Vagina (tissue), 2 donors: ENCODE measurements at places on chromosomes 12 and 14. TPM values are rescaled to one million over a fixed set of nuclear protein-coding genes. Genes with fewer than 3 reads are reported as not detected.
A peak's percentile ranks its signal among the peaks of the same experiment; 100 is the strongest.

Gene CRACR2A
- 4.4 TPM for total RNA-seq

Gene CDH24
- 5.4 TPM for total RNA-seq

Gene NKX2-1
- not detected for total RNA-seq

Gene CD163
- total RNA-seq = 96.3 TPM

Gene HSP90AA1
- total RNA-seq = 277 TPM

Gene FAM161B
- total RNA-seq = 5.2 TPM

Gene DPY19L2
- total RNA-seq = 9.6 TPM

Gene PZP
- not detected for total RNA-seq

Gene DHRS2
- 0.25 TPM for total RNA-seq

Gene CLEC1A
- total RNA-seq = 2.2 TPM

Gene FAM90A1
- not detected for total RNA-seq

DNA sequence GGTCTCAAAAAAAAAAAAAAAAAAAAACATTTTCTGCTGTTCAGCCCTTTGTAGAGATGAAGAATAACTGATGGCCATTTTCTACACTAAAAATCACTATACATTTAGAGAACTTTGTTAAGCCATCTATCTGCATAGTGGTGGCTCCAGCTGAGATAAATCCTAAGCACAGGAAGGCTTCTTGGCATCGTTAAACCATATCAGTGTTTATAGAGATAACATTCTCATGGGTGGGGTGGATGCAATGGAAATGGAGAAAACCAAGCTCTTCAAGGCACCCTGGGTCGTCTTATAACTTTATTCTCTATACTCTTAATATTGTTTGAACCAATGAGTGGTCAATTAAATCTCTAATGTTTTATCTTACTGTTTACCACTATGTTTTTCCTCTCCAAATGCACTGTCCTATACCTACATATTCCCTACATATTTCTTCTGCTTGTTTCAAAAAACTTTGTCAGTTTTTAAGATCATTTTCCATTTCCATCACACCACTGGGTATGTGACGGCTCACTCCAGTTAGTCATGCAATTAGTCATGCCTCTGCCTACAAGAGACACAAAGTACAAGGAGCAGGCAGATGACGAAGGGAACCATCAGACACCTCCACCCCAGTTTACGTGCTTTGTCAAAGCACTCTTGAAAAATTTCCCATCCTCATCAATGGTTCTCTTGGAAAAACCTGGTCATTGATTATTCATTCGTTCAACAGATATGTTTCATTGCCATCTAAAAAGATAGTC is 119.3 kb upstream of the OVCH1 start:
- H3K4me3 ChIP-seq = no peak overlapping the region
- H3K27ac ChIP-seq = no peak overlapping the region
- DNase-seq = no peak
- no peaks in the 10 kb centered on the region for H3K36me3 ChIP-seq
- H3K4me1 ChIP-seq = peaks cover 10% of the 10 kb centered on the region

DNA sequence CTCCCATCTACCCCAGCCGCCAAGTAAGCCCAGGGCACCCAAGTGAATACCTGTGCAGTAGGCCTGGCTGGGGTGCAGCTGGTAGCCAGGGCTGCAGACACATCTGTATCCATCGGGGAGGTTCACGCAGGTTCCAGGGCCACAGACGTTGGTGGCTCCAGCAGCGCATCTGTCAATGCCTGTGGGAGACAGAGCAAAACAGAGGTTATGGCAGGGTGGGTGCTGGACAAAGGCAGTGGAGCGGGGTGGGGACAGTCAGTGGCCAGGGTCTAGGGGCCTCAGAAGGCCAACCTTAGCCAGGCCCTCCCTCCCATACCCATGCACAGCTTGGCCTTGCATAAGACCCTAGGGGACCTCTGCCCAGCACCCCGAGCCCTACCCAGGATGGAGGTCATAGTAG is 29.2 kb downstream of the ISCA2 start:
- H3K27ac ChIP-seq = no peak overlapping the region
- DNase-seq = no peak
- no peaks in the 10 kb centered on the region for H3K36me3 ChIP-seq
- H3K4me1 ChIP-seq = no peaks in the 10 kb centered on the region

- H3K4me1 ChIP-seq = peaks cover 39% of the 10 kb centered on the region
- peaks cover 31% of the 10 kb centered on the region for H3K36me3 ChIP-seq
- no peak for DNase-seq
- no peaks in the 10 kb centered on the region for H3K27me3 ChIP-seq
- peak overlapping the region; percentile 59 for H3K27ac ChIP-seq
- H3K4me3 ChIP-seq = peak overlapping the region; percentile 90
Measured at GRCh38 chr14:77707355-77707723, 484 bp downstream of the ALKBH1 start.

DNA sequence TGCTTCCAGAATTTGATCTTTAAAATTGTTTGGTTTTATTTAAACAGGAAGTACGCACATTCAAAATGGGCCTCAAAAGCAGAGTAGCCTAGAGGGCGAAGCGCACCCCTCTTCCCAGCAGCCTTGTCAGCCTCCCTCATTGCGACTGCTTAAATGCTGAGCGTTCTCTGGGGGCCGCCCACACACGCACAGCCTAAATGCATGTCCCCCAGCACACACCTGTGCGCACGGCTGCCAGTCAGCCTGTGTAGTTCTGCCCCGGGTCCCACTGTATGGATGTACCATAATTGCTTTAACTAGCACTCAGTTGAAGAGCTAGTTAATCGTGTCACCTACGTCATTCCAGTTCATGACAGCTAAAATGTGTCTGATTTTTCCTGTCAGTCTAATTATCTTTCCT is 79.3 kb downstream of the TESC start:
- no peak overlapping the region for H3K4me3 ChIP-seq
- H3K36me3 ChIP-seq = no peaks in the 10 kb centered on the region
- no peaks in the 10 kb centered on the region for H3K4me1 ChIP-seq
- H3K27me3 ChIP-seq = no peaks in the 10 kb centered on the region
- no peak overlapping the region for H3K27ac ChIP-seq
- DNase-seq = no peak

- H3K4me3 ChIP-seq = no peak overlapping the region
- no peak overlapping the region for H3K27ac ChIP-seq
- H3K27me3 ChIP-seq = no peaks in the 10 kb centered on the region
- H3K36me3 ChIP-seq = no peaks in the 10 kb centered on the region
- no peaks in the 10 kb centered on the region for H3K4me1 ChIP-seq
Measured at GRCh38 chr12:27982951-27983350, 10.4 kb upstream of the PTHLH start.

DNA sequence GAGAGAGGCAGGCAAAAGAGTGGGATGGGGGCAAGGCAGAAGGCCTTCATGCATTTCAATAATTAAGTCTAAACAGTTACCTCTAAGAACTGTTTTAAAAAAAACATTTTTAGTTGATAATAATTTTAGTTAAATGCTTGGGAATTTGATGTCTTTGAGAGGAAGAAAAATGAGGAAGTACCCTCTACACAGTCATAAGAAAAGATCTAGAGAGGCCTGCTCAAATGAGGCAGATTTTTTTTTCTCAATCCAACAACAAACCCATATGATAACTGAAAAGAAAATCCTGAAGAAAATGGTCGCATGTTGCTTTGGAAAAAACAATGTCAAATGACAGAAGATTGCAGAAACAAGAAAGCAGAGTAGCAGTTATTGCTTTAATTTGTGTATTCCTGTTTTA is 25.6 kb downstream of the SINHCAF start:
- H3K27me3 ChIP-seq = no peaks in the 10 kb centered on the region
- H3K36me3 ChIP-seq = peaks cover 3% of the 10 kb centered on the region
- H3K27ac ChIP-seq = no peak overlapping the region
- no peak for DNase-seq
- no peaks in the 10 kb centered on the region for H3K4me1 ChIP-seq
- H3K4me3 ChIP-seq = no peak overlapping the region

- peak within 1 kb of the TSS; percentile 47 for H3K4me3 ChIP-seq
- H3K27me3 ChIP-seq = no peaks in the 10 kb centered on the region
- no peaks in the 10 kb centered on the region for H3K36me3 ChIP-seq
- H3K4me1 ChIP-seq = peaks cover 11% of the 10 kb centered on the region
- DNase-seq = no peak
Measured at GRCh38 chr12:108129017-108129812, at the start of gene WSCD2. TSS of gene WSCD2 (plus strand) at chr12:108129288. CDS start at chr12:108195833, 66,545 bp downstream.

DNA sequence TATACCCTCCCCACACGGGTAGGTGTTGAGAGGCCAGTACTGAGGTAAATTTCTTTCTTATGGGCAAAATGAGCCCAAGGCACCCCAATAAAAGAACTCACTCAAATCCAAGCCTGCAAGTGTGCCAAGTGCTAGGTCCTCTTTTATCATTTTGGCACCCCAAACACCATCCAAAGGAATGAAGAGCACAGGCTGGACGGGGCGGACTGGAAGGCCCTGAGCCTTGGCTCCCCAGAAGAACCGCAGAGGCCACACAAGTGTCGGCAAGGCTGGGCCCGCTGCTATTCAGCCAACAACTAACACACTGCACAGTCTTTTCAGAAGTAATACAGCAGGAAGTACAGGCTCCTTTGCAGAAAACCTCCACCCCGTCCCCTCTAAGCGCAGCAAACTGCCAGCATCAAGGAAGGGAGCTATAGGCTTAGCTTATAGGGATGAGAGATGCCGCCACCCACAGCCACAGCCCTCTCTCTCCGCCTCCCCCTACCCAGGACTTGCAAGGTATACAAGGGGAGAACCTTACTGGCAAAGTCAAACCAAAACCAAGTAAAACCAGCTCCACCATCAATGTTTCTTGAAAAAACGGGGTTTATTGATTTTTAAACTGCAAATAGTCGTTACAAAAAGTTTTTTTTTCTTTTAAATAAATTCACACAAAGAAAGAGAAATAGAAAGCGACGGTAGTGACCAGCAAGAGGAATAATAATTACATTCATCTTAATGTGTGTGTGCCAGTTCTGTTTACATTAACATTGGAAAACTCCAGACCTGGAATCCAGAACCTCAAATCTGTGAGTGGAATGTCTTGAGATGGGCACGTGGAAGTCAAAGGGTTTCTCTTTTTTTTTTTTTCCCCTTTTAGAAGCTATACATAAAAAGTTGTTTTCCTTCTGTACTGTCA is 5.5 kb downstream of the ZFP36L1 start:
- DNase-seq = peak; percentile 91
- no peaks in the 10 kb centered on the region for H3K27me3 ChIP-seq
- no peaks in the 10 kb centered on the region for H3K36me3 ChIP-seq
- peak overlapping the region; percentile 0 for H3K4me3 ChIP-seq

DNA sequence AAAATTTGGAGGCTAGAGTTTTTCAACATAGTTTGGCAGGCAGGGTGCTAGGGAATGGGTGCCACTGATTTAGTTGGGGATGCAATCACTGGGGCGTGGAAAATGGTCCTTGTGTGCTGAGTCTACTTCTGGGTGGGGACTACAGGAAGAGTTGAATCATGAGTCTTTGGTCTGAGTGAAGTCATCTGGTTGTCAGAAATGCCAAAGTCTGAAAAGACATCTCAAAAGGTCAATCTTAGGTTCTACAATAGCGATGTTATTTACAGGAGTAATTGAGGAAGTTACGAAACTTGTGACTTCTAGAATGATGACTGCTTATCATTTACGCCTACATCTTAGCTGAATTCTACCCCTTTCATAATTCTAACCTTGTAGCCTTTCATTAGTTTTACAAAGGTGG is 209.1 kb downstream of the NUBPL start:
- no peak overlapping the region for H3K4me3 ChIP-seq
- DNase-seq = no peak
- H3K27ac ChIP-seq = no peak overlapping the region
- H3K36me3 ChIP-seq = no peaks in the 10 kb centered on the region

- H3K27me3 ChIP-seq = no peaks in the 10 kb centered on the region
- no peak overlapping the region for H3K4me3 ChIP-seq
- no peaks in the 10 kb centered on the region for H3K36me3 ChIP-seq
- H3K4me1 ChIP-seq = peaks cover 36% of the 10 kb centered on the region
- no peak overlapping the region for H3K27ac ChIP-seq
Measured at GRCh38 chr14:105165134-105165704, 3.4 kb downstream of the JAG2 start.

- peaks cover 62% of the 10 kb centered on the region for H3K4me1 ChIP-seq
- H3K27ac ChIP-seq = peak overlapping the region; percentile 74
- H3K27me3 ChIP-seq = no peaks in the 10 kb centered on the region
- H3K36me3 ChIP-seq = no peaks in the 10 kb centered on the region
- no peak overlapping the region for H3K4me3 ChIP-seq
Measured at GRCh38 chr14:73727166-73727565, 13.0 kb upstream of the PNMA1 start.

GRCh38 chr12:104520242-104520900 is 63.6 kb downstream of the CHST11 start:
- no peak for DNase-seq
- no peaks in the 10 kb centered on the region for H3K27me3 ChIP-seq
- H3K36me3 ChIP-seq = no peaks in the 10 kb centered on the region
- no peak overlapping the region for H3K4me3 ChIP-seq
- H3K4me1 ChIP-seq = peaks cover 29% of the 10 kb centered on the region
- no peak overlapping the region for H3K27ac ChIP-seq

DNA sequence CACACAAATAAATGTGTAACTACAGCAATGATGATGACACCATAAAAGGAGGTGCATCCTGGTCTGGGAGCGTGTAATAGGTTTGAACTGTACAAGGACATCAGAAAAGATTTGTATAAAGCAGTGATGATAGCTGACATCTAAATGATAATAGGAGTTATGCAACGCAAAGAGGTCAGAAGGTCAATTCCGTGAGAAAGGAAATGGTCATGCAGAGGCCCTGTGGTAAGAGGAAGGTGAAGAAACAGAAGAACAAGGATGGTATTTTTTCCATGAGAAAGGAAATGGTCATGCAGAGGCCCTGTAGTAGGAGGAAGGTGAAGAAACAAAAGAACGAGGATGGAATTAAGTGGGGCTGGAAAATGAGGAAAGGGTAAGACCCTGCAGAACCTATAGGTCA is 106.7 kb upstream of the TMPO start:
- no peak overlapping the region for H3K4me3 ChIP-seq
- H3K36me3 ChIP-seq = no peaks in the 10 kb centered on the region
- no peak overlapping the region for H3K27ac ChIP-seq

DNA sequence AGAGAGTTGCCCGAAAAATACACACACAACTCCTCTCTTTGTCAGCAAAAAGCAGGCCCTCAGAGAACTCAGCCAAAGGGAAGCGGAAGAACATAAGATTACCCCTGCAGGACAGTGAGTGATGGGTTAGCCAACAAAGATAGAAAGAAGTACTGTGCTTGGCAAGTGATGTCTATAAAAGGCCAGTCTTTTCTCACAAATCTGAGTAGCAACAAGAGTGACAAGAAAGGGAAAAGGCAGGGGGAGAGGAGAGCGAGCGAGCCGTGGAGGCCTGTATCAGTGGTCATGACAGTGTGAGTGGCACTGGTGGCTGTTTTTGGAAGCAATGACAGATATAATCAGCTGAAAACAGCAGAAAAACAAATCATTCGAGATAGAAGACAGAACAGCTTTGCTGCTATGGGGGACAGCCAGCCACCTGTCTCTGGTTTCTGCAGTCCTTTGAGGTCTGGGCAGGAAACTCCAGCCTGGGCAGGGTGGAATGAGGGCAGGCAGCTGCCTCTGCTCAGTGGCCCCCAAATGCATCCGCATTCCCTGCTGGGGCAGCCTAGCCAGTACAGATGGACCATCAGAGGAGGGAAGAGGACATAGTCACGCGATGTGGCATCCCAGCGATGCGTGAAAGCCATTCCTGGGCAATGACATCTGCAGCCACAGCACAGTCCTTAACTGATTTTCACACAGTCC is 74.7 kb downstream of the TRIM9 start:
- no peak overlapping the region for H3K4me3 ChIP-seq
- H3K27me3 ChIP-seq = no peaks in the 10 kb centered on the region
- no peaks in the 10 kb centered on the region for H3K36me3 ChIP-seq

- peaks cover 12% of the 10 kb centered on the region for H3K4me1 ChIP-seq
- no peaks in the 10 kb centered on the region for H3K27me3 ChIP-seq
- no peak overlapping the region for H3K27ac ChIP-seq
- DNase-seq = no peak
- H3K4me3 ChIP-seq = no peak overlapping the region
Measured at GRCh38 chr14:51318813-51319597, 79.0 kb downstream of the TMX1 start.

- H3K4me1 ChIP-seq = no peaks in the 10 kb centered on the region
- H3K27ac ChIP-seq = no peak overlapping the region
- no peak for DNase-seq
- no peak overlapping the region for H3K4me3 ChIP-seq
Measured at GRCh38 chr12:84643993-84644392, 268.6 kb downstream of the SLC6A15 start.
